Mucosa of gallbladder (tissue), 1 donor: ENCODE measurements at places on chromosomes 6 and 20. TPM values are rescaled to one million over a fixed set of nuclear protein-coding genes. Genes with fewer than 3 reads are reported as not detected.
A peak's percentile ranks its signal among the peaks of the same experiment; 100 is the strongest.

GRCh38 chr20:44033873-44034272, 119.2 kb downstream of the TOX2 start:
- no peak for DNase-seq

DNA sequence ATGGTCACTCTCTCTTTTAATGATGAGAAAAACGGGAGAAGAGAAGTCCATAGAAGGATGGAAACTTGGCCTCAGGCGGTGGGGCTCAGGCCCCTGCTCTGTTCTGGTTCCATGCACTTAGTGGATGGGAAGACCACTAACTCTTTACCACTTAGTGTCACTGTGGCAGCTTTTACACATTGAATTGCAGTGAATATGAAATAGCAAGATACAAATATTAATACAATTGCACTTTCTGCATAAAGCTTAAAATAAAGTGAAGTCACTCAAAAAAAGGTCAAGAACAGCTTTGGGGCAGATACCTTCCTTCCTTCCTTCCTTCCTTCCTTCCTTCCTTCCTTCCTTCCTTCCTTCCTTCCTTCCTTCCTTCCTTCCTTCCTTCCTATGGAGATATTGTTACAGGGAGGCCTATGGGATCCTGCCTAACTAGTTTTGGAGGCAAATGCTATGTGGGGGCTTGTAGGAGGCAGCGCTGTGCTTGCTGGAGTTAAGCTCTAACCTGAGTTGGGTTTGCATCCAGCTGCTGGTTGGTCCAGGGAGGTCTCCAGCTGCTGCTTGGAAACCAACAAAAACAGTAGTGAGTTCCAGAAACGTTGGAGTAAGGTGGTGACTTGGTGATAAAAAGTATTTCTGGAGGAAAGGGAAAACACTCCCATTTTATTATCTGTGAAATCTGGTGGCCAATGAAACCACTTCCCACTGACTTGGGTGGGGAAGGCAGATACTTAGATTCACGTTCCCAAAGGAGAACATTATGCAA, 62.3 kb upstream of the NKX2-2 start:
- no peak for DNase-seq

GRCh38 chr6:140032189-140032588, 657.7 kb upstream of the CITED2 start:
- no peak for DNase-seq

FIG4 gene
- 19.7 TPM for total RNA-seq

DNA sequence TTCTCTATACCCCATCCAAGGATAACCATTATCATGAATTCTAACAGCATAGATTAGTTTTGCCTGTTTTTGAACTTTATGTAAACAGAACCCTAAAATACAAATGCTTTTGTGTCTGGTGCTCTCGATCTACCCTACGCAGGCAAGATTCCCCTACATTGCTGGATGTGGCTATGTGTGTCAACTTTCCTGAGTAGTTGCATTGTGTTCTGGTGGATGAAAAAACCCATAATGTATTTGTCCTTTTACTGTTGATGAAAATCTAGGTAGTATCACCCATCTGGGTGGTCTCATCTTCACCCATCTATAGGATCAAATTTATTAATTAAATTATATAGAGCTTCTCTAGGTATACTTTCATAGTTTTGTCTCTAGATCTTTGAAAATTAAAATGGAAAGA, 211.7 kb downstream of the ANKRD60 start:
- DNase-seq: no peak

AVP gene
- not detected for total RNA-seq

- no peak for DNase-seq
Observed at GRCh38 chr6:29466241-29466640, 9.3 kb downstream of the OR2H1 start.

GRCh38 chr20:58877050-58877975, 24.8 kb downstream of the GNAS start:
- no peak for DNase-seq

- peak; percentile 40 for DNase-seq
Observed at GRCh38 chr6:4084444-4085331, 5.8 kb upstream of the FAM217A start.

- no peak for DNase-seq
Observed at GRCh38 chr6:144952456-144953240, 667.5 kb downstream of the UTRN start.

TUBB2B gene
- 24.5 TPM for total RNA-seq

C6orf118 gene
- not detected for total RNA-seq

GRCh38 chr20:43434565-43434964, 23.1 kb upstream of the SRSF6 start:
- DNase-seq: no peak

GRCh38 chr6:40312213-40313015, 274.8 kb downstream of the LRFN2 start:
- DNase-seq: no peak

GJA1 gene
- 109 TPM for total RNA-seq
